ENCODE measurements at places on chromosomes 7 and 10. TPM values are rescaled to one million over a fixed set of nuclear protein-coding genes. Genes with fewer than 3 reads are reported as not detected.
A peak's percentile ranks its signal among the peaks of the same experiment; 100 is the strongest.

DNA sequence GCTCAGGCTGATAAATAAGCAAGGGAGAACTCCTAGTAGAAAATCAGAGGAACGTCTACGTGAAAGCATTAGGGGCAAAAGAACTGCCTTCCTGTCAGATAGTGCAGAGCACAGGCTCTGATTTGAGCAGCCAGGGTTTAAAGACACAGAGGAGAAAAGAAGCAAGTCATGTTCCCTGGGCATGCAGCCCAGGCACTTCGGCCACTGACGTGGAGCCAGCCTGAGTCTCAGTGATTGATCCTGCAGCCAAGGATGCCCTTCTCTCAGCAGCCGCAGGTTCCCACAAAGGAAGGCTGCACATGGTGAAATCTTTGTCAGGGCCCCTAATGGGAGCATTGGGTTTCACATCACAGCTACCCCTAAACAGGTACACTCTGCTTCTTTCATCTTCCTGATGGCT lies 161.7 kb upstream of the HPS1 start:
- DNase-seq, result no peak

DNA sequence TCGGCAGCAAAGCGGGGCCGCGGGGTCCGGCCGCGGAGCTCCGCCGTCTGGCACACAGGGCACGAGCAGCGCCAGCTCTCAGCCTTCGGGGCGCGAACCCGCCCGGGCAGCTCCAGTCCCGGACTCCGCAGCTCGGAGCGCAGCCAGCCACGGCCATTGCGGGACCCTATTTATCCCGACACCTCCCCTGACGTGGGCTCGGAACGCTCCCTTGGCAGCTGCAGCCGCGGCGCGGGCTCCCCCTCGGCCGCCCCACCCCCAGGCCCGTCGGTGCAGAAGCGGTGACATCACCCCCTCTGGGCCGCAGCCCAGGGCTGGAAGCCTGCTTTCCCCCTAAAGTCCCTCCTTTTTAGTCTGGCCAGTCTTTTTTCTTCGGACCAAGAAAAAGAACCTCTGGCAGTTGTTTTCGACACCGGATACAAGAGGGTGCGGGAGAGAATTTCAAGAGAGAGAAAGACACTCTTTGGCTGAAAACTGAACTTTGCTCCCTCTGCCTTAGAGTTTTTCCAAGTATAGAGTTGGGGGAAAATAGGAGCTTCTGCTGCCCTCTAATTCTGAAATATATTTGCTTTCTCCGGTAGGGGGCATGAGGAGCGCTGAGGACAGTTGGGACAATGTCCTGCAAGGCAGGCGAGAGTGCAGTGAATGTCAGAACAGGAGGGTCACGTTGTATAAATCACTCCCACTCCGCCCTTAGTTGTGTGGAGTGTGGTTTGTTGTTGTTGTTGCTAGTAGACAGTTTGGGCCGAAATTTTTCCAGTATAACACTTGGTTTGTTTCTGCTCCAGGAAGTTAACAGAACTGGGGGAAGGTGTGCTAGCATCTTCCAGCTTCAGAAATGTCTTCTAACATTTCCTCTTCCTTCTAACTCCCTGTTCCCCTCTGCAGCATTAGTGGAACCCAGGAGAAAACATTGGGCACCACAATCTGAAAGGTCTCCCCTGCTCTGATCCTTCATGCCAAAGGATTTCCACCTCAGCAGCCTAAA lies at the start of gene SFRP4:
Gene SFRP4, minus strand, starts transcription at position 145 of the 988 bp plus-strand sequence. CDS start 280 bp downstream, outside the sequence.
- peak; percentile 13 for DNase-seq

- no peak for DNase-seq
Observed at GRCh38 chr7:83519240-83519639, 129.7 kb downstream of the SEMA3E start.

DNA sequence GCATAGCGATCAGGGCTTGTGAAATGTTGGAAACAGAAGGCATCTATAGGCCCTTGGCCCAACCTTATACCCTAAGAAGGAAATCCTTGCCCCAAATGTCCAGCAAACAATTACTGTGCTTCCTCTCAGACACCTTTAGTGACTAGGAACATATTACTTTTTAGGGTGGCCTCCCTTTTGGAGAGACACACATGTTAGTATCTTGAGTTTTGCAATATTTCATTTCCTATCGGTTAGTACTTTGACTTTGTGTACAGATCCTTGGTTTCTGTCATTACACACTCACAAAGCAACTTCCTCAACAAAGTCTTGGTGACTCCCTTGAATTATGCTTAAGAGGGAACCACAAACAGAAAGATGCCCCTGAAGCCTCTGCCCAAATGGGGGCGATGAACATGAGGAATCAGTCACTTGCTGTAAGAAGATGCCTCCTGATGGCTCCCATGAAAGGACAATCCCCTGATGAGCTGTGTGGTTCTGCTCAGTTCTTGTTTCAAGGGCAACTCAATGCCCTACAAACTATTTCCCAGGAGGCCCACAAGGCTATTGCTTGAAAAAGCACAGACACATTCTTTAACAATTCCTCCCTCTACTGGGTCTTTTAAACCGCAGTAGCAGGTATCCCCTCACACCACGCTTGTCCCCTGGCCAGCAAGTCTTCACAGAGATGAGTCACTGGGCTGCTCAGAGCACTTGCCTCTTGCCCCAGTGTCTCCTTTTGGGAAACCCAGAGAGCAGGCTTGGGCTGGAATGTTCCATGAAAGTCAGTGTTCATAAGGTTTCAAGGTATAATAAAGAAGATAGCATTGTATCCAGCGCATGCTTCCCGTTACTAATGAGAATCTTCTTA lies 196.2 kb downstream of the FANK1 start:
- no peak for DNase-seq

GRCh38 chr10:11931038-11931437 lies 107.9 kb downstream of the PROSER2 start:
- DNase-seq, result no peak

- DNase-seq, result no peak
Observed at GRCh38 chr7:12692479-12693259, 5.2 kb downstream of the ARL4A start.

Gene CFAP43
- 0.21 TPM for total RNA-seq

DNA sequence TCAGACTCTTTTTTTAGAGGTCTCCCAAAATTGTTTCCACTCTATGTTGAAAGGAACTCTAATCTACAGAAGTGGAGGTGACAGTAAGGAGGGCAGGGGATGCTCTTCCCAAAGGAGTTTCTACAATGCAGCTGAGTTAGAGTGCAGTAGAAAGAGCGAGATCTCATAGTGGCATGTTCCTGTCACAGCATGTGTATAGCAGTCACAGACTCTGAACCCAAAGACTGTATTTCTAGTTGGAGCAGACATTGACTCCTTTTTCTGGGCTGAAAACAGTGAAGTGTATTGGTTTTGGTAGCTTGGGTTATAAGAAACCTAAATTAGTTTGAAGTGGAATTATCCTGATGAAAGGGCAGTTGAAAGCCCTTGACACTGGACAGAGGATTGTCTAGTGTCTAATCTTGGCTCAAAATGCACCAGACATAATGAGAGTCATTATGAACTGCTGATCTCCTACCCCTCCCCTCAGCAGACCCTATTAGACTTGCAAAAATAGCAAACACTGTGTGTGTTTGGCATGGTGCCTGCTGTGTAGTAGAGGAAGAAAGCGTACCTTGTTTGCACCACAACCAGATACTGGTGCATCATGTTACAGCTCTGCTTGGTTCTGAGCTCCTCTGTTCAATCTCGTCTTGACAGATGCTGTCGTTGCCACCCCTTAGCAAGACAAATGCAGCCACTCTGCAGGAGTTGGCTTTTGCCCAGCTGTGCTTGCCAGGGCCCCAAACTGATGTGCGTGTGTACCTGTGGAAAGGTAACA lies 336.0 kb downstream of the AUTS2 start:
- no peak for DNase-seq

Gene AMPH
- 0.07 TPM for total RNA-seq

DNA sequence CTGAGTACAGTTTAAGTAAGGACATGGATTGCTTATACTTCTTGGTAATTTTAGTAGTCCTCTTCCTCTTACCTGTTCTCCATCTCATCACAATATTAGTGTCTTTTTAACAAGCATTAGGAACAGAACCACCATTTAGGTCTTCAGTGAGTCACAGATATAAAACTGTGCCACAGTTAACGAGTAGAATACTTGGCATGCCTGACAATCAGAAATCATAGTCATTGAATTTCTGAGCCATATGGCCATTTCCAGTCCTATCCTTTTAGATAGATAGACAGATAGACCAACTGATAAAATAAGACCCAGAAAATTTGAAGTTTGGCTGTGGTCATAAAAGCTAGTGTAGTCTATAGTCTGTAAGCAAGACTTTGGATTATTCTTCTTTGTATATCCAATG lies 71.1 kb downstream of the GBF1 start:
- no peak for DNase-seq

- DNase-seq, result no peak
Observed at GRCh38 chr7:29467193-29467926, 96.3 kb upstream of the PRR15 start.

DNA sequence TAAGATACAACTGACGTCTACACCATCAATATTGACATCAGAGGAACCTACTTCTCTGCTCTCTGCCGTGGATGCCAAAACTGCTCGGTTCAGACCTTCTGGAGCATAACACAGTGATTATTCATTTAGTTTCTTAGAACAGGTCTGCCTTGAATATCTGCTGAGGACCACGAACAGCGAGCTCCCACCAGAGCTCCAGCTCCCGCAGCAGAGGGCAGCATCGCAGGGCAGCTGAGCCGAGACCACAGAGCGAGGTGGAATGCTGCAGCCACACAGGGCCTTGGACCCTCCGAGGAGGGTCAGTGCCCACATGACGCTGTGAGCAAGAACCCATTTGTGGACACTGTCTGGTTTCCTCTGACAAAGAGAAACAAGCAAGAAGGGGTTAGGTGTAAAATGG lies 6.8 kb downstream of the VIPR2 start:
- DNase-seq, result no peak

GRCh38 chr10:96714031-96714590 lies 6.2 kb downstream of the PIK3AP1 start:
- DNase-seq, result no peak

DNA sequence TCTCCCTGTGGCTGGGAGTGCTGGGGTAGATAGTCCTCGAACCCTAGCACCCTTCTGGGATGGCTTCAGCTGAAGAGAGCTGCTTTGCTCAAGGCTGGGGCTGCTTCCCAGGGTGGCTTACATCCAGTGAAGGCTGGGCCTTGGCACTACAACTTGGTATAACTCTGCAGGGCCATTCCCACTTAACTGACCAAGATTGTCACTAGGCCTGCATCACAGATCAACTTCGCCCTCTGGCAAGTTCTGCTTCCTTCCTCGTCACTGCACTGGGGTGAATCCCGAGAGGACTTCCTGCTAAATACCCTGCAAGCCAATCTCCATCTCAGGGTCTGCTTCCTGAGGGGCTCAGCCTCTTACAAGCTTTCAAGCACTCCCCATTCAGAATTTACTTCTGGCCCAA lies 195.2 kb downstream of the DOCK4 start:
- no peak for DNase-seq

Gene CYP26C1
- not detected for total RNA-seq

- DNase-seq, result peak; percentile 51
Observed at GRCh38 chr10:101817337-101818118, 716 bp downstream of the OGA start.

Gene ADRA2A
- 0.07 TPM for total RNA-seq

GRCh38 chr10:30158325-30158960 lies 99.1 kb upstream of the JCAD start:
- no peak for DNase-seq

DNA sequence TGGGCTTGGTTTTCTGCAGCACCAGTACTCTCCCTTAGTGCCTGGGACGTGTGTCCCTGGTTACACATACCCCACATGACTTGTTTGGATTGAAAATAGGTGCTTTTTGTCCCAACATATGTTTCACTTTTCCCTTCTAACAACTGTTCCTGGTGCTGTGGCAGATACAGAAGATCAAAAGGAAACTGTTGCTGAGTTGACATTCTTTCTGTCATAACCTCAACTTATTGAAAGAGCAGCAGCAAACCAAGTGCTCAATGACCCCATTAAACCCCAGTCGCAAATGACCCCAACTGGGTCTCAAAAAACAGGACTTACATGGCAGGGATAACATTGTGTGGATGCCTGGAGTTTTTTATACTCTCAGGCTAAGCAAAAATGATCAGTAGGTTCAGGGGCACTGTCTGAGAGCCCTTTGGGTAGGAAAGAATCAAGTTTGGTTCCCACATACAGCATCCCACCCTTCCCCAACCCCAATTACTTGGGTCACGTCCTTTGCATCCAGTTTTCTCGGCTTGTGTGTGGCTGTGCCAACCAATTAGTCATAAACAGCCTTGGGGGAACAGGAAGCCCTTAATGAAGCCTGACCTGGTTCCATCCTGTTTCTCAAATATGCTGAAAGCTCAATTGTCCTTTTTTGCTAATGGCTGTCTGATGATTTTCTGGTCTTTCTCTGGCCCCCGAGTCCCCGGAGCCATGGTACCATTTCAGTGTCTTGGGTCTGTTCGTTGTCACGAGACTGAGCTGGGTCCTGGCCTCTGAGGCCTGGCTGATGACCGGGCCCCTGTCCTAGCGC lies 4.9 kb downstream of the HKDC1 start:
- DNase-seq, result no peak

- DNase-seq, result no peak
Observed at GRCh38 chr10:5779730-5780129, 33.5 kb downstream of the GDI2 start.

- DNase-seq, result no peak
Observed at GRCh38 chr10:103114876-103115275, 78.2 kb downstream of the NT5C2 start.

Gene HTR5A
- not detected for total RNA-seq

DNA sequence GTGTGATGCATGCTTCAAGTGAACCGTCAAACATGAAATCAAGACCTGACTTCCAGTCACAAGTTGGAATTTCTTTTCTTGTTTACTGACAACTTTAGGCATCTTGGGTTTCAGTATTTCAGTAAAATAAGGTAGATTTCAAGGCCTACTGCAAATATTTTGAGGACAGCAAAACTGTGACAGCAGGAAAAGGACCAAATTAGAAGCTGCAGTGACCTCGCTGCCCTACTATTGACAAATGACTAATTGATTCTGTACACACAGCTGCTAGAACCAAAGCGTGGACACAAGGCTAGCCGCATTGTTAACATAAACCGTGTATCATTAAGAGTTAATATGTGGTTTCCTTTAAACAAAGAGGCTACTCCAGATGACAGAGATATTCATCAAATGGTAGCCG lies 105.7 kb upstream of the SEC61G start:
- DNase-seq, result no peak

DNA sequence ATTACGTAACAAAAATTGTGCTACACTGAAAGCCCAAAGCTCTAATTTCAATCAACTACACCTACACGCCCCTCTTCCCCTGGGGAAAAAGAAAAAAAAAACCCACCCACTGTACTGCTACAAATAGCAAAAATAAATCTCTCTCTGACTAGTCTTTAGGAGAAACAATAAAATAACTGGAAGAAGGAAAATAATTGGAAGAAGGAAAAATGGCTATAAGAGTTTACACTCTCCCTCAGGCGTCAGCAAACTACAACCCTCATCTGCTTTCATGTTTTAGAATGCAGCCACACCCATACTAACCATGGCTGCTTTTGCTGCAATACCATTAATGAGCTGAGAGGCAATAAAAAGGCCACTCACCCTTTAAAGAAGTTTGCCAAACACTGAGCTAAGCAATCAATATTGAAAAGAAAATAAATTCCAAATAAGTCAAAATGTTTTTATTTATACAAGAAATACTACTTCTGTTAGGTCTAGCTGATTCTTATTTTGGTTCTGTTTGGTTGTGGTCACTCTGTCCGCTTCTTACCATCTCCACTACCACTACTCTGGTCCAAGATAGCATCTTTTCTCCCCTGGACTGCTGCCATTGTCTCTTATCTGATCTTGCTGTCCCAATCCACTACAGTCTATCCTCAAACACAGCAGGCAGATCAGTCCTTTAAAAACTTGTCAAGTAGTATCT lies 3.8 kb downstream of the MINDY3 start:
- no peak for DNase-seq

Gene BTAF1
- 53.7 TPM for total RNA-seq

GRCh38 chr7:129359638-129360037 lies 74.6 kb upstream of the STRIP2 start:
- DNase-seq, result no peak

Gene FFAR4
- total RNA-seq, result not detected

Gene IDE
- 23.5 TPM for total RNA-seq

All from activated T-cell treated with anti-CD3 and anti-CD28 coated beads, Interleukin-2, amount 50 U/mL, for 72 hours (primary cell).